Dorsolateral prefrontal cortex (tissue), 122 donors: ENCODE measurements at places on chromosomes 7 and 10. TPM values are rescaled to one million over a fixed set of nuclear protein-coding genes. Genes with fewer than 3 reads are reported as not detected.
A peak's percentile ranks its signal among the peaks of the same experiment; 100 is the strongest.

DNA sequence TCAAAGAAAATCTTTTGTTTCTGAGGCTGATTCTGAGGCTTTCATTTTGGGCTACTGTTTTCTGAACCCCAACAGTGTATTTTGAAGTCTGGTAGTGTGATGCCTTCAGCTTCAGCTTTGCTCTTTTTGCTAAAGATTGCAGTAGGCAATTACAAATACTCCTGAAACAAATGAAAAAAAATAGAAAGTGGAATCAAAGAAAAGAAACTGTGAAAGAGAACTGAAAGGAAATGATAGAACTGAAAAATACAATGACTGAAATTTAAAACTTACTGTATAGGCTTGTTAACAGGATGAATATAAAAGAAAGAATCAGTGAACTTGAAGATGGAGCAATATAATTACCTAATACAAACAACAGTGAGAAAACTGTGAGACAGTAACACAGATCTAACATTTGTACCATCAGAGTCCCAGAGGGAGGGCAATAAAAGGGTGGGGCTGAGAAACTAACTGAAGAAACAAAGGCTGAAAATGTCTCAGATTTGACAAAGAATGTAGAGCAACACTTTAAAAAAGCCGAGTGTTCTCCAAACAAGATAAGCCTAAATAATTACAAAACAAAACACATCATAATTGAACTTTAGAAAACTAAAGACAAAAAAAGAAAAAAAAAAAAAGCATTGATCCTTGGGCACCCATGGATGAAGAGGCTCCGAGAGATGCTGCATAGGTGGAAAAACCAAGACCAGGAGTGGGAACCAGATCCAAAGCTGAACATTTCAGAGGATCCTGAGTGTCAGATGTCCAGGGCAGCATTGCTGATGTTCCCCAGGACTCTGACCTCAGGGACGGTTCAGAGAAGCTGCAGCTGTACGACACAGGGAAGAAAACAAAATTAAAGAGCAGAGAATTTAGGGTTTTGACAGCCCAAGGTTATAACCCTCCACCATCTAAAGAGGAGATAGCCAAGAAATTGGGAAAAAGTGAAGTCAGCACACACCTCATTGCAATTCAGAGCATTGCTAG lies 223.2 kb upstream of the IGFBP3 start:
- DNase-seq, result no peak

DNA sequence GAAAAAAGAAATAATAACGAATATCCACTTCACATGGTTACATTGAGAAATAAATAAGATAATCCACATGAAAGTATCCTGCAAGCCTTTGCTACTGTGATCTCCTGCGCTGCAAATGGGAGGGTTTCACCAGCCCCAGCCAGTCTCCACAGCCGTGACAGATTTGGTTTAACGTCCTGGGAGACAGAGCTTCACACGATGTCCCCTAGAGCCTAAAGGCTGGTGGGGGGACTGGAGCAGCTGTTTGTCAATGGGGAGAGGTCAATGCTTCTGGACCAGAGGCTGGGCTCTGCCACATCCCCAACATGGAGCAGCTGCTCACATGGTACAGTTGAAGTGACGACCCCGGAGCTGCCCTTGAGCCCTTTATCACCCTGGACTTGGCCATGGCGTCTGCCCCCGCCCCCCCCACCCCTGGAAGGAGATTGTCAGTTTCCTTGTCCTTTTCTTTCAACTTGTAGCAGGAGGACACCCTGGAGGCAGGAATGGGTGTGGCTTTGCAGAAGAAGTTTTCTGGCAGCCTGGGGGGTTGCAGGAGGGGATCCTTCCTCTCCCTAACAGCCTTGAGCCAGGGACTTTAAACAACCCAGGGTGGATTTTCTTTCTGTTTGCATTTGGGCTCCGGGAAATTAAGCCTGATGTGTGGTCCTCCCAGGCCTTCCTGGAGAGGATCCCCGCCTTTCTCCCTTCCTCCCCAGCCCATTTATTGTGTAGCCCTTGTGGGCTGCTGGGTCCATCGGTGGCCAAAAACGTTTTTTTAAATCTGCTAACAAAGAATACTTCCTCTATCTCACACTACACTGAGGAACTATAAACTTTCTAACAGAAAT lies 37.0 kb upstream of the MXI1 start:
- no peak for DNase-seq

The FBXO24 gene
- total RNA-seq, result 1.2 TPM

The TSPAN15 gene
- 121 TPM for total RNA-seq

The SAMD8 gene
- total RNA-seq, result 75.8 TPM

- no peak for DNase-seq
Measured at GRCh38 chr7:17942231-17942630, 1.9 kb upstream of the SNX13 start.

The AFAP1L2 gene
- 36.7 TPM for total RNA-seq

The HEPACAM2 gene
- not detected for total RNA-seq

The ST7 gene
- total RNA-seq, result 42.2 TPM

GRCh38 chr10:71648254-71648932 lies 71.2 kb downstream of the C10orf105 start:
- no peak for DNase-seq

GRCh38 chr7:55556031-55556430 lies 16.3 kb downstream of the VOPP1 start:
- no peak for DNase-seq

DNA sequence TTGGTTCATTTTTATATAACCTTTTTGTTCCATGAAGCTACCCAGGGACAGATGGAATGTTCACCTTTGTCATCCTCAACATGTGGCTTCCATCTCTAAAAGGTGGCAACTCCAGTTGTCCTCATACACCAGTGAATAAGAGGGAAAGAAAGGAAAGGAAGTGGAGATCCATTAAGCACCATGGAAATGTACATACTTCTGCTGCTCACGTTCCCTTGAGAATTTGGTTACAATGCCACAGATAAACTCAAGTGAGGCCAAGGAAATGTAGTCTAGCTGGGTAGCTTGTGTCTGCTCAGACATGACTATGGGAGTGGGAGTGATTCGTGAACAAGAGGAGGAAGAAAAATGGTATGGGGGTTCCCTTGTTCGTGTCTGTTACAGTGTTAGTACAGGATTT lies 237.1 kb upstream of the FAM3C start:
- DNase-seq, result no peak

DNA sequence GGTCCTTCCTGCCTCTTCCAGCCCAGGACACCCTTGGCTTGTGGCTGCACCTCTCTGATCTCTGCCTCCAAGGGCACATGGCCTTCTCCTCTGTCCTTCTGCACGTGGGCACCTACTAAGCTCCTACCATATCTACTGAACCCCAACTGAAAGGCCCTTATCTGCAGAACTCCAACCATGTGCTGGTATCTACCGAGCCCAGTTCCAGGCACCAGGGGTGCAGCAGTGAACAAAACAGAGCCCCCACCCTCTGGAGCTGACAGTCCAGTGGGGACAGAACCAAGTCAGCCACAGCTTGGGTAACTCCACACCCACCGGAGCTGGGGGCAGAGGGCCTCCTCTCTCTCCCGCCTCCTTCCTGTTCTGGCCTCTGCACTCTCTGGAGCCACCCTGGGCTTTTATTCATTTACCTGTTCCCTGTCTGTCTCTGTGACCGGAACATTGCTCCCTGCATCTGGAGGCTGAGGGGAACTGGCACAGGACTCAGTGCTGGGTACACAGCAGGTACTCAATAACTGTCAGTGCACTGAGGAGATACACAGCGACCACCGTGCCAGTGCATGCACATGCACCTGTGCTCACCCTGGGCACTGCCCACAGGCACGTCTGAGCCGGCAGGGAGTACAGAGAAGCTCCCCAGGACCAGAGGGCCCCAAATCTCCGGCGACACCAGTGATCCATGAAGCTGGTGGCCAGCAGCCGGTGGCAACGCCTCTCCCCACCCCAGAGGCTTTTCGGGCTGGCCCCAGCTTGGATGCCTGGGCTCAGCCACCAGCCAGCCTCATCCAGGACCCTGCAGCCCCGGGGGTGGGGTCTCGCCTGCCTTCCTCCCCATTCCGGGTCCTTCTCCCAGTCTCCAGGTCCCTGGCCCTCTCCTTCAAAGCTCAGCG lies 2.0 kb downstream of the MICALL2 start:
- no peak for DNase-seq

The ASAH2B gene
- 6.8 TPM for total RNA-seq

- no peak for DNase-seq
Measured at GRCh38 chr7:117041822-117042221, 88.5 kb downstream of the ST7 start.

- DNase-seq, result peak; percentile 39
Measured at GRCh38 chr7:158239290-158239981, 348.2 kb downstream of the PTPRN2 start.

- DNase-seq, result no peak
Measured at GRCh38 chr7:1593091-1593866, 23.4 kb upstream of the PSMG3 start.

The SYT15 gene
- total RNA-seq, result 6.8 TPM

GRCh38 chr7:67429735-67430134 lies 433.1 kb downstream of the TYW1 start:
- DNase-seq, result no peak

The NDUFB2 gene
- total RNA-seq, result 226 TPM
